Activated CD4-positive, alpha-beta T cell treated with anti-CD3 and anti-CD28 coated beads, Interleukin-2, amount 10 ng/mL, durations not matched to agents 7 days and 5 days (primary cell): ENCODE measurements at places on chromosomes 5 and 9.
A peak's percentile ranks its signal among the peaks of the same experiment; 100 is the strongest.

GRCh38 chr9:116103976-116104820 lies 49.4 kb upstream of the PAPPA start:
- DNase-seq: no peak

DNA sequence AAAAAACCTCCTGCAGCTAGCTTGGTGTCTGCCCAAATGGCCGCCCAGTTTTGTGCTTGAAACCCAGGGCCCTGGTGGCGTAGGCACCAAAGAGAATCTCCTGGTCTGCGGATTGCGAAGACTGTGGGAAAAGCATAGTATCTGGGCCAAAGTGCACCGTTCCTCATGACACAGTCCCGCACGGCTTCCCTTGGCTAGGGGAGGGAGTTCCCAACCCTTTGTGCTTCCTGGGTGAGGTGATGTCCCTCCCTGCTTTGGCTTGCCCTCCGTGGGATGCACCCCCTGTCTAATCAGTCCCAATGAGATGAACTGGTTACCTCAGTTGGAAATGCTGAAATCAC lies 83.0 kb upstream of the JAK2 start:
- no peak for DNase-seq

- no peak for DNase-seq
These were observed 27.7 kb downstream of the CAMSAP1 start for GRCh38 chr9:135879619-135880018.

DNA sequence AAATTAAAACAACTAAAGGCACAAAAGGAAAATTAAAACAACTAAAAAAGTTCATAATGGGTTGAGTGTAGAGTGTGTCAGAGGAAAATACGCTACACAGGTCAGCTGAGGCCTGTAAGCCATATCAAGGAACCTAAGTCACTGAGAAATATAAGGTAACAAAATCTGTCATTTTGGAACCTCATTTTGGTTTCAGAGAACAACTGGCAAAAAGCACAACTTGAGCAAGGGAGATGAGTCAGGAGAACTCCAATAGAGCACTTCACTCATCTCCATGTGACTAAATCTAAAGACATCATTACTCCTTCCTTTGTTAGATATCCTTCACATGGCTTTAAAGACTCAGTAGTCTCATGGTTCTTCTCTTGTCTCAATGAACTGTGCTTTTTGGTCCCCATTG lies 269.4 kb upstream of the POU5F2 start:
- no peak for DNase-seq

- DNase-seq: no peak
These were observed 698.8 kb upstream of the C9orf72 start for GRCh38 chr9:28272127-28272526.

GRCh38 chr5:139955053-139955605 lies 88.0 kb downstream of the NRG2 start:
- DNase-seq: no peak

DNA sequence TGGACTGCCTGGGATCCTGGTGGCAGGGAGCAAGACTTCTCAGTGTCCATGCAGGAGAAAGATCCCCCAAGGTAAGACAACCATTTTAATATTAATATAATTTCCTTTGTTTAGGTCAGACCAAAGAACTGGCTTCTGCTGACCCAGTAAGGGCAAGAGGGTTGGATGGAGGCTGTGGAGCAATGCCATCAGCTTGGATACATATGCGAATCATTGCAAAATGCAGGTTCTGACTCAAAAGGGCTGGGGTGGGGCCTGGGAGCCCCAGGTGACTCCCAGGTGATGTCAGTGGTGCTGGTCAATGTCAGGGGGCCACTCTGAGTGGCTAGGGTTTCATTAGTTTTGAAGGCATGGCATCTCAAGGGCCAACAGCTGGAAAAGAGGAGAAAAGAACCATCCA lies 88.9 kb upstream of the PANK3 start:
- DNase-seq: no peak

GRCh38 chr5:110409571-110409970 lies 316.9 kb downstream of the TMEM232 start:
- DNase-seq: no peak

DNA sequence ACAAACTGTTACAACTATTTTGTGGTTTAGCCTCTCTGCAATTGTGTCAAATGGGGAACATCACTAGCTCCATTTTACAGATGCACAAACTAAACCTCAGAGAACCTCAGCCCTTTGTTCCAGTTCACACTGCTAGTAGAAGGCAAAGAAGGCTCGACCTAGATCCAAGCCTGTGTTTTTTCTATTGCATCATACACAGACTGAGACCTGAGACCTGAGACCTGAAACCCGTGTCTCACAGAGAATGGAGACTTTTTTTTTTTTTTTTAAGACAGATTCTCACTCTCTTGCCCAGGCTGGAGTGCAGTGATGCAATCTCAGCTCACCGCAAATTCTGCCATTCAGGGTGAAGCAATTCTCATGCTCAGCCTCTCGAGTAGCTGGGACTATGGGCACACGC lies 120.8 kb downstream of the GALNT10 start:
- DNase-seq: no peak

- peak; percentile 27 for DNase-seq
These were observed 57.3 kb upstream of the FNIP1 start for GRCh38 chr5:131854134-131854533.

DNA sequence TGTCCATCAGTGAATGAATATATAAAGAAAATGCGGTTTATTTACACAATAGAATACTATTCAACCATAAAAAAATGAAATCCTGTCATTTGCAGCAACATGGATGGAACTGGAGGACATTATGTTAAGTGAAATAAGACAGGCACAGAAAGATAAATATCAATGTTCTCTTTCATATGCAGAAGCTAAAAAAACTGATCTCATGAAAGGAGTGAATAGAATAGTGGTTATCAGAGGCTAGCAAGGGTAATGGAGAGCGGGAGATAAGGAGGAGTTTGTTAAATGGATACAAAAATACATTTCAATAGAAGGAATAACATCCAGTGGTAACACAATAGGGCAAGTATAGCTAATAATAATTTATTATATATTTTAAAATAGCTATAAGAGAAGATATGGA lies 65.0 kb downstream of the AGTPBP1 start:
- no peak for DNase-seq

DNA sequence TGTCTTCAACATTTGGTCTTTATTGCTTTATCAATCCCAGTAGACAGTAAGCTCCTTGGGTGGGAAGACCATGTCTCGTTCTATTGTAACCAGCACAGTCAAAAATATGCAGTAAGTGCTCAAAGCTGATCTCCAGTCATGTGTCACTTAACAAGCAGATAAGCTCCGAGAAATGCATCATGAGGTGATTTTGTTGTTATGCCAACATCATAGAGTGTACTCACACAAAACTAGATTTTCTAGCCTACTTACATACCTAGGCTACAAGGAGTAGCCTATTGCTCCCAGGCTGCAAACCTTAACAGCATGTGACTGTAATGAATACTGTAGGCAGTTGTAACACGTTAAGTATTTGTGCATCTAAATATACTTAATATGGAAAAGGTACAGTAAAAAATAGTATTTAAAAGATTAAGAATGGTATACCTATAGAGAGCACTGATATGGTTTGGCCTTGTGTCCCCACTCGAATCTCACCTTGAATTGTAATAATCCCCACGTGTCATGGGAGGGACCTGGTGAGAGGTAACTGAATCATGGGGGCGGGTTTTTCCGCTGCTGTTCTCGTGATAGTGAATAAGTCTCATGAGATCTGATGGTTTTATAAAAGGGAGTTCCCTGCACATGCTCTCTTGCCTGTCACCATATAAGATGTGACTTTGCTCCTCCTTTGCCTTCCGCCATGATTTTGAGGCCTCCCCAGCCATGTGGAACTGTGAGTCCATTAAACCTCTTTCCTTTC lies 39.8 kb upstream of the PCSK5 start:
- DNase-seq: no peak

DNA sequence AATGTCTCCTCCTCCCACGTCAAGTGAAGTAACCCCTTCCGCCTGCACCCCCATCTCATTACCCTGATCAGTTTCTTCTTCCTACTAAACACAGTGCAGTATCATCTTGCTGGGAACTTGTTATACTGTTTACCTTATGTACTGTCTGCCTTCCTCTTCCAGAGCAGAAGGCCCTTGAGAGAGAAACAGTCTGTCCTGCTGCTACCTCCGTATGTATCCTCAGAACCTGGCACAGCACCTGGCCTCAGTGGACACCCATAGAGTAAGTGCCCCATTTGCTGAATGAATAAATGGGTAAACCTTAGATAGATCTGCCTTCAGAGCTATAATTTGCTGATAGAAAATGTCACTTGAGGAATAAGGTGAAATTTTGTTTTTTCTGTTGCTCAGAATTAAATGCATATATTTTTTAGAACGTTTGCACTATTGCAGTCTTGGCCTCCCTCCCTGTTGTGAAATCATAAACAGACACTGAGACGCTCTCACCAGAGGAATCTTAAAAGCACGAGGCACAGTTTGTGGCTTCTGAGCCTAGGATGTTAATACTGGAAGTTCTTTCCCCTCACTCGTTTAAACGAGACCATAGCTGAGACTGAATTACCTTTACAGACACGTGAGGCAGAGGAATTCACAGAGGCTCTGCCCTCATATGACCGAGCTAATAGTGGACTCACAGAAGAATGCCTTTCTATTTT lies 223.1 kb upstream of the DAP start:
- no peak for DNase-seq

GRCh38 chr5:68339921-68340321 lies 124.4 kb downstream of the PIK3R1 start:
- no peak for DNase-seq

- DNase-seq: no peak
These were observed 147.5 kb downstream of the CAVIN4 start for GRCh38 chr9:100725371-100725770.

DNA sequence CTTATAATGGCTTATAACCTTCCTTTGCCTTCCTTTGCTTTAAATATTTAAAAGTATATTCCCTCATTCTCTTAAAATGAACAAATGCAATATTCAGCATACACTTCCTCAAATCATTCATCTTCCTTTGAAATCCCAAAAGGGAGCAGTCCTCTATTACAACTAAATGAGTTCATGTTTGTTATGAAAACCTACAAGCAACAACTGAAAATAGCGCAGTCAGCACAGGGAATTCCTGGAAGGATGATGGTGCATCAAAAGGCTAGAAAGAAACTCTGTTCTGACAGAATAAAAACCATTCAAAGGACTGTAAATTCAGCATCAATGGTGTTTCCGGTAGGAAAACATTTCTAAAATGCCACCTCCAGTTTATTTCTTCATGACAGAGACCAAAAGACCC lies 3.3 kb downstream of the NR6A1 start:
- no peak for DNase-seq

DNA sequence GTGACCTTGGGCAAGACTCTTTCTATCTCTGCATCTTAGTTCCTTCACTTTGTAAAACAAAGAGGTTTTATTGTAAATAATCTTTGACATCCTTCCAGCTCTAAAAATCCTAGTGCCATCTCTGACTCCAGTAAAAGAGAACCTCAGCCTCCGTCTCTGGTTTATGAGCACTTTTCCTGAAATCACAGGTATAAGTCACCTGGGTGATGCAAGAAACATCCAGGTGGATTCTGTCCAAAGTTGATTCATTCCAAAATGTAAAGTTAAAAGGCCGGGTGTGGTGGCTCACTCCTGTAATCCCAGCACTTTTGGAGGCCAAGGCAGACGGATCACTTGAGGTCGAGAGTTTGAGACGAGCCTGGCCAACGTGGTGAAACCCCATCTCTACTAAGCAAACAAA lies 21.1 kb upstream of the UBAP2 start:
- no peak for DNase-seq

DNA sequence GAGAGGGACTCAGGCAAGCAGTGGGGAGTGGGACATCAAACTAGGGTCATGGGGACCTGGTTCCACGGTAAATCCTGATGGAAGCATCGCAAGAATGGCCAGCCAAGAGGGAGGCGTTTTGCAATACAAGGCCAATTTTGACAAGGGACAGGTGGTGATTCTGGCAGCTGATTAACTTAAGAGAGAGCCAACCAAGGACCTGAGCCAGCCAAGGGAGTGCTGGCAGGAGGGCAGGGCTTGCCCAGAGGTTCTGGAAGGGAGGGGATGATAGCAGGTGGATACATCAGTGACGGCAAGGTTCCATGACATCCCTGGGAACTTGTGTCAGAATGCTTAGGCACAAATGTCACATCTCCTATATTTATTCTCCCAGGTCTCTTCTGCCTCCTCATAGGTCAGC lies 32.8 kb upstream of the PUM3 start:
- no peak for DNase-seq

DNA sequence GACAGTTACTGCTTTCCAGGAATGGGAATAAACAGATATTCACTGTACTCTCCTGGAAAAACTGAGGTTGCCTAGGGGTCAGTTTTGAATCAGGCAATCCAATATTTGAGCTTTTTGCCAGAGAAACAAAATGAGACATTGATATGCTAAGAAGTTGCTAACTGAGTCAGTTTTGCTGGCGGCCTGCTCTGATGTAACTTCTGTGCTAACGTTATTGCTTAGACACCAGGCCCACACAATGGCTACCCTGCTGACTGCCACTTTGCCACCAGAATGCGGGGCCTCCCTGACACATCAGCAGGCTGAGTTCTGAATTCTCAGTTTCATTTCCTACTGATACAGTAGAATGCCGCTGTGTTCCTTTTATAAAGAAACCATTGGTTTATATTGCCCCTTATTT lies 18.2 kb upstream of the ZNF618 start:
- no peak for DNase-seq

DNA sequence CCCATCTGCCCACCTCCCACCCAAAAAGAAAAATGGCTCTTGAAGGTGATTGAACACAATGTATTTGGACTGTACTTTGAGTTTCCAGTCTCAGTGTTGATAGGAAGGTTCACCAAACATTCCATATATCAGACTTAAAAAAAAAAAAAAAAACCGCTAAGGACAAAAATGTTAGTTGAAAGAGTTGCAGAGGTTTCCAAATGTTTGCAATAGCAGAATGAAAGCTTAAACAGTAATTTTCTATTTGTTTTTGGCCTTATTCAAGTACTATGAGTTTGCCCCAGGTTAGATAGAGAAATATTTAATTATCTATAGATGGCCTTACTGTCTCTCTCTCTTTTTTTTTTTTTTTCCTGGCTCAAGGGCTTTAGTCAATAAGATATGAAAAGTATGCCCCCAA lies 6.1 kb downstream of the LRRTM2 start:
- DNase-seq: no peak

DNA sequence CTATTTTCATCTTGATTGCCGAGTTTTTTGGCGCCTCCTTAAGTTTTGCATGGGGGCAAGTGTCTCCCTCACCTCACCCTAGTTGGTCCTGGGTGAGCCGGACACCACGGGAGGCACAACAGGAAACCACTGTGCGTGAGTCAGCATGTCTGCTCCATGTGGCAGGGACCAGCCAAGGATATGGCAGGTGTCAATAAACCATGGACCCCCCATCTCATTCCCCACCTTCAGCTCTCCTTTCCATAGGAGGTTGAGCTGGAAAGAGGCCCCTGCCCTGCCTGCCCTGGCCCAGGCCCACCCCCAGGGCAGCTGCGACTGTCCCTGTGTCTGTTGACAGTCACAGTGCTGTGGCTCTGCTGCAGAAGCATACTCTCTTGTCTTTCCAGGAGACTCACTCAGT lies 3.1 kb downstream of the SPACA9 start:
- DNase-seq: no peak

DNA sequence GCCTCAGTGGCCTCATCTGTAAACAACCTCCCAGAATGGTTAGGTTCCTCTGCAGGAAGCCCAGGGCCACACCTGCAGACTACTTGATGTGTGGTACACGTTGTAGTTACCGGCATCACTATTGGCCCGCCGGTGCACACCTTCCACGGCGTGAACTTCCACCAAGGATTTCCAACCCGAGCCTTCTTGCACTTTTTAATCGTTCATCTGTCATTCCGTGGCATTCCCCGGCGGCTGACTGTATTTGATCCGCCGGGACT lies 5.3 kb upstream of the TRIM41 start:
- DNase-seq: peak; percentile 43

GRCh38 chr5:75348241-75348640 lies 11.2 kb downstream of the HMGCR start:
- DNase-seq: no peak

- no peak for DNase-seq
These were observed 29.5 kb downstream of the ABL1 start for GRCh38 chr9:130864541-130864940.
